ENCODE measurements at places on chromosomes 2 and 18.

DNA sequence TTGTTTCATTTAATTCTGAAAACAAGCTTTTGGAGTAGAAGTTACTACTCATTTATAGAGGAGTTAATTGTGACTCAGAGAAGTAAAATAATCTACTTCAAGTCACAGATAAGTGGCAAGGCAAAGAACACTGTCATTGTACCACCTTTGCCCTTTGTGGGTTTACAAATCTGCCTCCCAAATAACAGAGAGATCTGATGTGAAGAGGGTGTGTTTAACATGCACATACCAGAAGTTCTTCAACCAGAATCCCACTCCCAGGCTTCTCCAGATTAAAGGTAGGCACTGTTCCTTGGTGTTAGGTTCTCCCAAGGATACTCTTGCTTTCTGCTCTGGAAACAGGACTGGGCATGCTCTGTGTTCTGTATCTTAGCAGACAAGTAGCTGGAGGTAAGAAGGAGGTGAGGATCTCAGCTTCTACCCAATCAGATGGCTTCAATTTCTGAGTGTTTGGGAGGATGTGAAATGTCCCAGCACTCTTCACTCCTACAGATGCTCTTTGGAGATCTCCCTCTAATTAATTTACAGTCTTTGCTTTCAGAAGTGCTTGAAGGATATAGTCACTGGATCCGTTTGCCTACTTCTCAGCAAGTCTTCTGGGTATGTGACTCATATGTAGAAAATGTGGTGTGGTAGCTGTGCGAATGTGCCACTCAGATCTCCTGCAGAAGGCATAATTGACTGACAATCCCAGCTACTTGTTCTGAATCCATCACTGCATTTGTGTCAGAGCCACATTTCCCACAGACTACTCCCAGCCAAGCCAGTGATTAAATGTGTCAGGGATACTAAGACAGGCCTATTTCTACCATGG is 111.1 kb downstream of the KLHL14 start:
- DNase-seq, result peak; percentile 97

- DNase-seq, result peak; percentile 90
Measured at GRCh38 chr2:221529943-221530652, 42.0 kb downstream of the EPHA4 start.

GRCh38 chr2:120036145-120036544 is 23.3 kb downstream of the EPB41L5 start:
- DNase-seq, result peak; percentile 55

- DNase-seq, result no peak
Measured at GRCh38 chr18:78632111-78632541, 347.5 kb upstream of the SALL3 start.

DNA sequence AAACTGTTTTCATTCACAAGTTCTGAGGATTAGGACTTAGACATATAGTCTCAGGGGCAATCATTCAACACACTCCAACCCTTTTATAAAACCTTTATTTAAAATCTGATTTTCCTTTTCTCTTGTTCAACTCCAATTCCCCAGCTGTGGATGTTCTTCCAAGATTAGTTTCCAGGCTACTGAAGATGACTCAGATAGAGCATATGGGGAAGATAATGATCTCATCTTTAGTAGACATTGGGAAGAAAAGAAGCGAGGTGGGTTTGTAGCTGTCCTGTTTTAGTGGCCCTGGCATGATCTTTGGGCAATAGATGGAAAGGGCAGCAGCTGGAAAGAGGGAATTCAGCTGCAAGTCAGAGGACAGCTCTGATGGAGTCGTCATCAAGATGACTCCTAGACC is 247.7 kb upstream of the CCDC68 start:
- DNase-seq, result no peak

DNA sequence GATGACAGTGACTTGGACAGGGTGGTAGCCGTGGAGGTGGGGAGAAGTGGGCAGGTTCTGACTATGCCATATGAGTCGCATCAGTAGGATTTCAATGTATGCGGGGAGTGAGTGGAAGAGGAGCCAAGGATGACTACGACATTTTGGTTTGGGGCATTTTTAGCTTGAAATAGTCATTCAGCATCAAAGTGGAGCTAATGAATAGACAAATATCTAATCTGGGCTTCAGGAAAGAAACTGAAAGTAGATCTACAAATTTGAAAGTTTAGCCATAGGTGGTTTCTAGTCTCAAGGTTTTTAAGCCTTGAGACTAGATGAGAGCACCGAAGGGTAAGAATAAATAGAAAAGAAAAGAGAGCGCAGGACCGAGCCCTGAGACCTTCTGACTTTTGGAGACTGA is 58.3 kb downstream of the FEZ2 start:
- no peak for DNase-seq

DNA sequence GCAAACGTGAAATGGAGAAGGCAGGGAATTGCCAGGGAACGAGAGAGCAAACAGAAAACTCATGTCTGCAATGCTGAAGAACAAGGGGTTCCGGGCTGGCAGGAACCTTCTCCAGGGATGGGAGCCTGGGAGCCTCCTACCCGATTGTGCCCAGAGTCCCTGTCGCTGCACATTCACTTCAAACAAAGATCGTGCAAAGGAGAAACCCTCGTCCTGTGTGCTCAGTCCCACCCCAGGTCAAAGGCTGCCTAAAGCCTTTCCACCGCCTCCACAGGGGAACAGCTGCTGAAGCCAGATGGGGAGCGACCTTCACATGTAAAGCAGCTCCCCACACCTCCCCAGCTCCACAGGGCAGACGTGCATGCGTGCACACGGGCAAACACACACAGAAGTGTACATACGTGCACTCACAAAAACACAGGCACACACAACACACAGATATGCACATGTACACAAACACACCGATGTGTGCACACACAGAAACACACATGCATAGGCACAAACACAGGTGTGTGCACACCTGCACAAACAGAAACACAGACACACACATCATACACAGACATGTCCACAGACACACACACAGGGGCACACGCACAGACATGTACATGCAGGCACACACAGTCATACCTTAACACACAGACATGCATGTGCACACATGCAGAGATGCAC is 460.1 kb upstream of the SALL3 start:
- no peak for DNase-seq

DNA sequence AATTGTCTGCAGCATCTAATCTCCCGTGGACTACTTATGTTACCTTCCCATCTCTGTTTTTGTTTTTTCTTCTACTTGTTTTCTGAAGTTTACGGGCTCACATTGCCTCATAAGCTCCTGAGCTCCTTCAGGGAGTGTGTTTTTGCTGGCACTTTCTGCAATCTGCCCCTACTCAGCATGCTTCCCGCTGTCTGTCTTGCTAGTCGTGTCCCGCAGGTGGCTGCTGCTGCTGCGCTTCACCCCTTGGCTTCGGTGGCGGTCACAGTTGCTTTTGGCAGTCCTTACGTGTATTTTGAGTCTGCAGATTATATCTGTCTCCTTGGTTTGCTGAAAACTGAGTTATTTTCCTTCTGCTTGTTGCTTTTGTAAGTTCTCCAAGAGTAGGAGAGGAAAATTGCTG is 37.3 kb downstream of the FER1L5 start:
- DNase-seq, result no peak

DNA sequence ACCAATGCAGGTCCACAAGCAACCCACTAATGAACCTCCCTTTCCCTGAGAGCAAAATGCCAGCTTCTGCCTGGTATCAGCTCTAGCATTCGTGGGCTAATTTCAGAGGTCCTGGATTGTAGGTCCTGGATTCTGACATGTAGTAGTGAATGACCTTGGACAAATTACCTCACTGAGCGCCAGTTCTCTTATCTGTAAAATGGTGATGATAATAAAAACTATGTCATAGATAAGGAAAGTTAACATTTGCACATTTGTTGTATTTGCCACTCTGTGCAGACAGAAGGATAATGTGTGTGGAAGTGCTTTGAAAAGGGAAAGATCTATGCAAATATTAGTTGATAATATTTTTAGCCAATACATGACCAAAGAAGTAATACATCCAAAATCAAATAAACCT is 4.1 kb upstream of the TET3 start:
- DNase-seq, result no peak

GRCh38 chr18:11357678-11358077 is 208.3 kb upstream of the PIEZO2 start:
- no peak for DNase-seq

DNA sequence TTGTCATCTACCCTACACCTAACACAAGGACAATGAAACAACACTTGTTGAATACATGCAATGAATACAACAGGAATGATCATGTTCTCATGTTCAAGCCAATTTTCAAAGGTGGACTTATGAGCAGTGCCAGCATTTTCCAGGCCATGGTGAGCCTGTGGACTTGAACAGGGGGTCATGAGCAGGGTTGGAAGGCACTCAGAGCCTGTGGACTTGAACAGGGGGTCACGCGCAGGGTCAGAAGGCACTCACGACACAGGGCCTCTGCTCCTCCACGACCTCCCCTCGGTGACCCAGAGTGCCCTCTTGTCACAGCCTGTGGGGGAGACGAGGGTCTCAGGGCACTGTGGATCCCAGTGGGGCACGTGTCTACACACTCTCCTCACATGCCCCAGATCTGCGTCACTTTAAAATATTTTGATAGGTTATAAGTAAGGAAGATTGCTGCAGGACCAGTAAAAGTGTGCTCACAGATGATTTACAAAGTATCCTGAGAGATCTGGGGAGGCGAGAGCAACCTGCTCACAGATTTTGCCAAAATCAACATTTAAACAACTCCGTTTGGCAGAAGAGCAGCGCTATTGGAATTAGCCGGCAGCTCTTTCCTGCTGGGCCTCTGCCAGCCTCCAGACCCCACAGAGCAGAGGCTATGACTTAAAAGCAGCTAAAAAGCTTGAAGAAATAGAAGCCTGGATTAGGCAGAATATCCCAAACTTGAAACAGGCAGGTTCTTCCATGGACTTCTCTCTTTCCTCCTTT is 121.9 kb downstream of the TMEM18 start:
- peak; percentile 11 for DNase-seq

DNA sequence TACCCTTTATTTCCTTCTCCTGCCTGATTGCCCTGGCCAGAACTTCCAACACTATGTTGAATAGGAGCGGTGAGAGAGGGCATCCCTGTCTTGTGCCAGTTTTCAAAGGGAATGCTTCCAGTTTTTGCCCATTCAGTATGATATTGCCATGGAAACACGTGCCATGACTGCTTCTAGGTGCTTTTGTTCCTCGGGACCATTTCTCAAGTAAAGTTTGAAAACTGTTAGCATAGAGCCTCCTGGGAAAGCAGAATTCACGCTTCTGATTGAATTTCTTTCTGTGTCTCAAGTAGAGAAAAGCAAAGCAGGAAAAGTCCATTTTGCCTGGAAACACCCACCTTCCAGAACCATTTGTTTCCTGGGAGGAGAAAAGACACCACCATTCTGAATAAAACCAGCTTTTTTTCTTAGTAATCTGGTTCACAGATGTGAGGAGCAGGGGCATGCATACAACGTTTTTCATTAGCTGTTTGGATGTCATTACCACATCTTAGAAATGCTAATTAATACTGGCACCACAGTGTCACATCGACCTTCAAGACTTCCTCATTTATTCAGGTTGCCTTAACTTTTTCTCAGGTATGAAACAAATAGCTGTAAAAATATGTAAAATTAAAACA is 39.0 kb upstream of the ZBTB14 start:
- no peak for DNase-seq

- DNase-seq, result peak; percentile 47
Measured at GRCh38 chr2:9991829-9992273, 40.4 kb downstream of the GRHL1 start.

GRCh38 chr2:173323371-173323770 is 31.3 kb upstream of the CDCA7 start:
- no peak for DNase-seq

- DNase-seq, result no peak
Measured at GRCh38 chr2:240886023-240886565, 9.9 kb downstream of the MAB21L4 start.

DNA sequence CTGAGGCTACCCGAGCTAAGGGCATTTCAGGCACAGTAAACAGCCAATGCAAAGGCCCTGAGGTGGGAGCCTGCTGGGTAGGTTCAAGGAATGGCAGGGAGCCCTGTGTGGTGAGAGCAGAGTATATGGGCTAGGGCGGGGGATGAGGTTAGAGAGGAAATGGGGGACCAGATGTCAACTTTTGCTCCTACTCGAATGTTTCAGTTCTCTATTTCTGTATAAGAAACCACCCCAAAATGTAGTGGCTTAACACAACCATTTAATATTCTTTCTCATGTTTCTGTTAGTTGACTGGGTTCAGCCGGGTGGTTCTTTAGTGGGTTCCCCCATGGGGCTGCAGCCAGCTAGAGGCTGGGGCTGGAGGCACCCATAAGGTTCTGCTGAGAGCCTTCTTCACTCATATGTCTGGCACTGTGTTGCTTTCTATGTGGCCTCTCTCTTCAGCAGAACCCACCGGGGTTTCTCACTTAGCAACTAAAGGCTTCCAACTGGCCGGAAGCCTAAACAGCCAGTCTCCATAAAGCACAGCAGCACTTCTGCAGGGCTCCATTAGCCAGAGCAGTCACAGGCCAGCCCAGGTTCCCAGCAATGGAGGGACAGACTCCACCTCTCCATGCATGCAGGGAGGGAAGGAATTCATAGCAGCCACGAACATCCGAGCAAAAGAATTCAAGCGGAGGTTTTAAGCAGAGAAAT is 5.6 kb upstream of the ATOH8 start:
- no peak for DNase-seq

- no peak for DNase-seq
Measured at GRCh38 chr2:10163498-10164486, 41.3 kb downstream of the RRM2 start.

- DNase-seq, result no peak
Measured at GRCh38 chr2:3409627-3410170, 30.2 kb downstream of the TRAPPC12 start.

DNA sequence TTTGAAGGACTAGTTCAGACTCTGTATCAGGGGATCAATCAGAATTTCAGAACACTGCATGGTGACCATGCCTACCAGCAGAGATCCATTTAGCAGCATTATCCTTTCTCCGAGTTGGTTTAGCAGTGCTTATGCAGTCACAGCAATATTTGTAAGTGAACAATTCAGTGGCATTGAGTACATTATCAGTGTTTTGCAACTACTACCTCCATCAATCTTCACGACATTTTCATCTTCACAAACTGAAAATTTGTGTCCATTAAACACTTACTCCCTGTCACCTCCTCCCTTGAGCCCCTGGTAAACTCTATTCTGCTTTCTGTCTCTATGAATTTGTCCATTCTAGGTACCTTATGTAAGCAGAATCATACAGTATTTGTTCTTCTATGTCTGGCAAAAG is 20.1 kb downstream of the SLC9A2 start:
- no peak for DNase-seq

DNA sequence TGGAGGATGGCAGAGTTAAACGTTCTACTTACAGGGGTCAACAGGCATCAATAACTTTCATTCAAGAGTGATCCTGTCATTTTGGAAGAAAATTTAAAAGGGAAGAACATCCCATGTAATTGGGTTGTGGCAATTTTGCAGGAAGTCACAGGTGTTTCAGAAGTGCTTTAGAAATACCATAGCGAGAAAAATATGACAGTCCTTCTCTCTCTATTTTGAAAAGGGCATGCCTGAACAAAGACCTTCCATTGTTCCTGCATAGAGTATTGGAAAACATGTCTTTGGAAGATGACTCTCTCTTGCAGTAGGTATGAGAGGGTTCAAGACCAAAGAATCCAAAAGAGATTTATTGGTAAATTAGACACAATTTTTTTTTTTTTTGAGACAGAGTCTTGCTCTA is 81.8 kb upstream of the SERTAD2 start:
- no peak for DNase-seq

GRCh38 chr18:58882044-58882443 is 17.4 kb downstream of the ZNF532 start:
- no peak for DNase-seq

GRCh38 chr2:86221066-86221684 is 21.9 kb downstream of the MRPL35 start:
- no peak for DNase-seq
